Stimulated activated CD8-positive, alpha-beta memory T cell treated with anti-CD3 and anti-CD28 coated beads, Interleukin-7, amount 100 ng/mL, for 48 hours (primary cell): ENCODE measurements at places on chromosomes 7 and 10.

- no peak for DNase-seq
Observed at GRCh38 chr10:71893920-71894319, 42.9 kb upstream of the PSAP start.

DNA sequence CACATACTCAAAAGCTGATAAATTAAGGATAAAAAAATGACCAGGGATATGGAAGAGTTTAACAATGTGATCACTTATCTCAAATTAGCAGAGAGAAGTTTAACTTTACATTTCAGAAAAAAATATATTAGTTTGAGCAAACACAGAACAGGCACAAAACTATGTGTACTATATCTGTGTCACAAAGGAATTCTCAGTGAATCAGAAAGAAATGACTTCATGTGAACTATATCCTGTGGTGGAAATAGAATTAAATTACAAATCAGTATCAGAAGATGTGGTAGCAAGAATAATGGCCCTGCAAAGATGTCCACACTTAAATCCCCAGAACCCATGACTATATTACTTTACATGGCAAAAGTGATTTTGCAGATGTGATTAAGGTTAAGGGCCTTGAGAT, 70.3 kb downstream of the SEC23IP start:
- DNase-seq: no peak

GRCh38 chr10:126930883-126931503, 25.8 kb downstream of the DOCK1 start:
- DNase-seq: no peak

DNA sequence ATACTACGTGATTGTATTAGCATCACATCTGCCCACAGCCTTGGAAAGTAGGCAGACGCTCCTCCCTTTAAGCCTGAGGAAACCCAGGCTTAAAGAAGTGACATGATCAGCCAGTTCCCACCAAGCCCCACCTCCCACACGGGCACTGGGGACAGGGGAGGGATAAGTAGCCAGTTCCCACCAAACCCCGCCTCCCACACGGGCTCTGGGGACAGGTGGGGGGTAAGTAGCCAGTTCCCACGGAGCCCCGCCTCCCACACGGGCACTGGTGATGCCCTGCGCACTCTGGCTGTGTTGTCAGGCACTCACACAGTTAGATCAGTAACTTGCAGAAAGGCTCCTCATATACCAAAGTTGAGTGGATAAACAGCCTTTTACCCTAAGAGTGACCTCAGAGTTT, 606.8 kb downstream of the PTPRN2 start:
- DNase-seq: no peak

- no peak for DNase-seq
Observed at GRCh38 chr10:88386204-88386788, 196.8 kb downstream of the RNLS start.

DNA sequence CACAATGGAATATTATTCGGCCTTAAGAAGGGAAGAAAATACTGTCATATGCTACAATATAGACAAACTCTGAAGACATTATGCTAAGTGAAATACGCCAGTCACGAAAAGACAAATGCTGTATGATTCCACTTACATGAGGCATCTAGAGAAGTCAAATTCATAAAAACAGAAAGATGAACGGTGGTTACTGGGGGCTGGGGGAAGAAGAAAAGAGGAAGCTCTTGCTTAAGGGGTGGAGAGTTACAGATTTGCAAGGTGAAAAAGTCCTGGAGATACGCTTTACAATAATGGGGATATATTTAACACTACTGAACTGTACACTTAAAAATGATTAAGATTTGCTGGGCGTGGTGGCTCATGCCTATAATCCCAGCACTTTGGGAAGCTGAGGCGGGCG, 49.0 kb downstream of the PSMC2 start:
- DNase-seq: no peak

- no peak for DNase-seq
Observed at GRCh38 chr10:70343712-70344111, 38.7 kb downstream of the LRRC20 start.
